ENCODE measurements at places on chromosomes 11 and 22.

GRCh38 chr11:74669211-74670160 lies 61.7 kb downstream of the CHRDL2 start:
- no peak for DNase-seq

- no peak for DNase-seq
Measured at GRCh38 chr22:49462795-49463194, 364.9 kb downstream of the BRD1 start.

GRCh38 chr11:123681030-123681429 lies 26.6 kb upstream of the SCN3B start:
- peak; percentile 20 for DNase-seq

DNA sequence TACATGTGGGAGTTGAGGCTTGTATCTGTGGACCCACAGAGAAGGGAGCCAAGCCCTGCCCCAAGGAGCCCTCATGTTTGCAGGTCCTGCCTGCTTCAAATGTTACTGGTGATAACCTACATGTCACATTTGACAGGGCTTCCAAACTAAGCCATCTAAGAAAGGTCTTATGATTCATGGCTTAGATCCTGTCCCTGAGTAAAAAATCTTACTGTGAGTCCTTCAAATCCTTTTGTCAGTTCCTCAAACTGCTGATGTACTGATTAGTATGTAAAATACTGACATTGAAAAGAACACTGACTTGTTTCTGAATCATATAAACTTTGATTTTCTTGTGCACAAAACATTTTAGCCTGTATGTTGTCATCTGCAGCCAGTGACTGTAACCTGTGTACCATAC lies 1.0 kb upstream of the PANX1 start:
- no peak for DNase-seq

GRCh38 chr11:8338138-8338537 lies 74.5 kb upstream of the LMO1 start:
- DNase-seq, result peak; percentile 19

DNA sequence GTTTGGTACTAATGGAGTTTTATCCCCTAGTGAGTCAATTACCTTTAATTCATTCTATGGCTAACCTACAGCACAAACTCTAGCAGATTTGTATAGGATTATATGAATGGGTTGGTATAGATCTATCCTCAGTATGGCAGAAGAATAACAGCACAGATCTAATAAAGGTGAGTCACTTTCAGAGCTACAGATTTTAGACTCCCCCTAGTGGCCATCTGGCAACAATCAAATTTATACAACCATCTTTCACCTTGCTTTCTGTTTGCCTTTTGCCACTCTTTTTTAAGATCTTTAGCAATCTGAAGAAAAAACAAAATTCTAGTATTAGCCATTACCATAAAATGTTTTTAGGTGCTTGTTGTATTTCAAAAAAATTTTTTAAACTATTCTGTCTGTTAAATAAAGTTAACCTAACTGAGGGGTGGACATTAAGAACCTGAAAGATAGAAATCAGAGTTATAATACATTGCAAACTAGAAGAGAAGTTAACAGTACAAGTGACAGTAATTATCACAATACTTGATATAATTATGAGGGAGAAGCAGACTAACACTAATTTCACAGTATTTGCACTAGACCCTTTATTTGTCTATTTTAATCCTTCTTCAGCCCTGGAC lies 25.8 kb downstream of the DDIAS start:
- DNase-seq, result peak; percentile 75

DNA sequence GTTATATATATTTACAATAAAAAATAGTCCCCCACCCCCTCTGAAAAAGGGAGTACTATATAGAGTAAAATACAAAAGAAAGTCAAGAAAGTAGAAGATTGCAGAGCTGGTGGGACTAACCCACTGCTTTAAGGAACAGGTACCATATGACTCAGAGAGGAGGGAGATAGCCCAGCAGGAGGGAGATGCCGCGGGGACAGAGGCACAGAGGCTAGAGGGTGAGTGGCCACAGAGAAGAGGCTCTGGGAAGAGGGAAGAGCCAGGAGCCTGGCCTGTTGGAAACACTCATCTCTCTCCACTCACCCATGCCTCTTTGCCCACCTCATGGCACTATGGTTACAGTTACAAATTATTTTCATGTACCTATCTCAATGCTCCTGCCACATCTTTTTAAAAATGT lies 53.6 kb upstream of the LYVE1 start:
- DNase-seq, result no peak

DNA sequence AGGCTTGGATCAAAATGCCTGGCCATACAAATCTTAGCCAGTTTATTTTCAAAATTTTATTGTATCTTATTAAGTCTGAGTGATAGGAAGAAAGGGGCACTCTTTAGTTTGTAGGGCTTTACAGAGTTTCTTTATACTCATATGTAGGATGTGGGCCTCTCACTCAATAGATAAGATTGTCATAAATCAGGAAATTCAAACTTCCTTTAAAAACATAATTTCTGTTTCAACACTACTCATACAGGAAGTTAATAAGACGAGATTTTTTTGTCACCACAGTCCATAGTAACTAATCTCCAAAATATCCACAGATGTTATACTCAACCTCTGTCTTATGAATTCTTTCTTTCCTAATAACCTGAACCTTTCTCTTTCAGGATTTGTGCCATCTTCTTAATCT lies 13.3 kb upstream of the OR56B4 start:
- no peak for DNase-seq

GRCh38 chr11:34651551-34651950 lies 30.7 kb downstream of the EHF start:
- peak; percentile 29 for DNase-seq

DNA sequence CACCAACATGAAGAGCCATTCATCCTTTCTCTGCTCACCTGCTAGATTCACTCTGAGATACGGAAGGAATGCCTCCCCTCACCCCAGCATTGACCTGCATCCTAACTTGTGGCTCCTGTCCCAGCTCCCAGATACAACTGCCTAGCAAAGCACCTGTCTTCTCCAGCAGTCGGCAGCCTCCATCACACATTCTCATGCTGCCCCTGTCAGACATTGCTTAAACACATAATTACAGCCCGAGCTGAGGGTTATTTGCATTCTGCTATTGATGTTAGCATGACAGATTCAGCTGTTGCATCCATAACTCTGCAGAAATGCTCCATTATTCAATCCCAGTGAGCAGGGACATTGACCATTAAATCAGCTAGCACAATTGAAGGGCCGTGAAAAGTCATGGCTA lies 184.4 kb upstream of the NARS2 start:
- DNase-seq, result no peak

DNA sequence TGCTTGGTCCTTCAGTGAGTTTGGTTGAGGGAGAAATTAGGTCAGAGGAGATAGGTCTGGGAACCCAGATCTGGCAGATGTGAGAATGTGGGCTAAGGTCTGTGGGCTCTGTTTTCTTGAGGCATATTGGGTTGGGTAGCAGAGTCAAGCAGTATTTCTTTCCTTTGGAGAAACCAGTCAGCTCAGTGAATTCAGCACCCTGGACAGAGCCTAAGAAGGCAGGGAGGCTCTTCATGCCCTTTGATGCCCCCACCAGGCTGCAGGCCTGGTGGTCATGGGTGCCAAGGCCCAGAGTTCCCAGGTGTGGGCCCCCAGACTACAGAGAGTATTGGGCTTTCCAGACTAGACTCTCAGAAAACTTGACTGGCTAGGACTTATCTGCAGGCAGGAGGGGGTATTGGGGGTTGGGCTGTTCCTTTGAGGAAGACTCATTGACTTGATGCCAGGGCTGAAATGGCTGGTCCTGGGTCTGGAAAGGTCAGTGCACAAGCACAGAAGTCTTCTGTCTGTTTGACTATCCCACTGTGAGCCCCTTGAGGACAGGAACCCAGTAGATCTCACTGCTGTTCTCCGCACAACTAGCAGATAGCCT lies 45.3 kb upstream of the NECTIN1 start:
- DNase-seq, result no peak

- DNase-seq, result no peak
Measured at GRCh38 chr22:36761553-36762240, 14.2 kb downstream of the IFT27 start.

All from CD4-positive, alpha-beta T cell treated with Interleukin-1 beta for 1 hour (primary cell).